ENCODE measurements at places on chromosomes 5 and 9.

- DNase-seq: no peak
Measured at GRCh38 chr9:71796100-71796767, 27.9 kb upstream of the CEMIP2 start.

GRCh38 chr9:114500697-114501292 is 4.5 kb downstream of the WHRN start:
- DNase-seq: no peak

DNA sequence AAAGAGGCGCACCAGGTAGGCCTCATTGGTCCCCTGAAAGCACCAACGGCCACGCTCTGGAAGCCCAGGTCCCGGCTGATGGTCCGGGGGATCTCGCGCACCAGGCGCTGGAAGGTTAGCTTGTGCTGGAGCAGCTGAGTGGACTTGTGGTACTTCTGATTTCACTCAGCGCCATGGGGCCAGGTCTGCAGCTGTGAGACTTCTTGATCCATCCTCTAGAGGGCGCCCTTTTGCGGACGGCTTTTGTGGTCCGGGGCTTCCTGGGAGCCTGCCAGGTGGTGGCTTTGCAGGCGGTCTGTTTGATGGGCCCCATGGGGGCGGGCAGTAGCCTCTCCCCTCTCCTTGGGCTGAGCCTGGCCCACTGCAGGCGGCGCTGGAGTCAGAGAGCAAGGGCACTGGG is 10.4 kb downstream of the TAF11L12 start:
- DNase-seq: no peak

GRCh38 chr5:139855946-139856540 is 60.4 kb downstream of the PSD2 start:
- DNase-seq: no peak

GRCh38 chr9:119905724-119906123 is 536.5 kb upstream of the BRINP1 start:
- DNase-seq: no peak

- DNase-seq: no peak
Measured at GRCh38 chr9:112352209-112352608, 18.8 kb upstream of the PTBP3 start.

DNA sequence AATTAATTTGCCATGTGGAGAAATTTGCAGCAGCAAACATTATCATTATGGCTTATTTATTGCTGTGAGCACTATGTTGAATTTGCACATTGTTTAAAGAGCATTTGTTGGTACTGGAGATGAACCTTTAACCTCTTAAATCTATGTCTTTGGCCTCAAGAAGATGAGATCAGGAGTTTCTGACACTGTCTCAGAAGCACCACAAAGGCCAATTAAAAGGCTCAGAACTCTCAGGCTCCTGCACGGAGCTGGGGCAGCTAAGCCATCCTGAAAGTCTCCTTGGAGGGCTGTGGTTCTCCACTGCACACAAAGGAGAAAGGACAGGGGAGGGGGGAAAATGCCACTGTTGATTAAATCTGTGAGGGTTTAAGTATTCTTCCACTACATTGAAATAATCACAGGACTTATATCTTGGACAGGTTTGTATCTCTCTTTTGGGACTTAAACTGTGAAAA is 33.1 kb downstream of the ZNF366 start:
- no peak for DNase-seq

GRCh38 chr5:100867039-100867562 is 36.0 kb downstream of the ST8SIA4 start:
- no peak for DNase-seq
